ENCODE measurements at places on chromosomes 2 and 18.

DNA sequence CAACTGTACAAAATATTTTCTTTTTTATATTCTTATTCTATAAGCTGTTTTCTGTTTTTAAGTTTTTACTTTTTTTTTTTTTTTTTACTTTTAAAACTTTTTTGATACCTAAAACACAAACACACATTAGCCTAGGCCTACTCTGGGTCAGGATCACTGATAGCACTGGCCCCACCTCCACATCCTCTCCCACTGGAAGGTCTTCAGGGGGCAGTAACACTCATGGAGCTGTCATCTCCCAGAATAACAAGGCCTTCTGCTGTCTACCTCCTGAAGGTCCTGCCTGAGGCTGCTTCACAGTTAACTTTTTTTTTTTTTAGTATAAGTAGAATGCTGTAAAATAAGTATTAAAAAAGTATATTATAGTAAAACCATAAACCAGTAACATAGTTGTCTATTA, 415.1 kb downstream of the PTPRM start:
- no peak for DNase-seq

GRCh38 chr2:145807968-145808367, 1288.0 kb upstream of the ZEB2 start:
- no peak for DNase-seq

DNA sequence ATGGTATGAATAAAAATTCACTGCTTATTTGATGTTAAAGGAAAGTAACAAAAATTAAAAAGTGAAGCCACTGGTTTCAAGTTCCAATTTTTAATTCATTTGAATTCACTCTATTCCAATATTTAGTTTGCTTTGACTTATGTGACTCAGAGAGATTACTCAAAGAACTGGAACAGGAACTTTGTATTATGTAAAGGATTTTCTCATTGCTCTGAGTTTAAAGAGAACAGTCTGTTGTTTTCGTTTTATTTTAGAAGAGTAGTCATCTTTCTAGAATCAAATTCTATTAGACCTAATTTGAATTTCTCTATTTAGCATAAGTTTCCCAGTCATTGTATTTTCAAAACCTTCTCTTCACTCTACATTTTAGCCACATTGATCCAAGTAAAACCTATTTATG, 300.1 kb upstream of the SLC8A1 start:
- DNase-seq, result no peak

DNA sequence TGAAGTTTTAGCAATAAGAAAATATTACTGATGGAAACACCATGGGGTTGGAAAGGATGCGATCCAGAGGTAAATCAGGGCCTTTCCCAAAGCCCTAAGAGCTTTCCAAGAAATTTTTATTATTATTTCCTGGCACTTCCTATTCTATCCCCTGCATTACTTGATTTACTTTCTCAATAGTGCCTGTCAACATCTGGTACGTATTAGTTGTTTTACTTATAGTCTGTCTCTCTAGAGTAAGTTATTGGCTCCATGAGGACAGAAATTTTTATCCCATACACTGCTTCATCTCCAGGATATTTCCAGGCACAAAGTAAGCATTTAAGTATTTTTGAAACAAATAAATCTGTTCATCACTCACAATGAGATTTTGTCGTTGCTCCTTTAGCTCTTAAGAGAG, 18.1 kb downstream of the PPP4R1 start:
- DNase-seq, result no peak

GRCh38 chr2:101230541-101231001, 22.1 kb upstream of the CNOT11 start:
- DNase-seq, result no peak

DNA sequence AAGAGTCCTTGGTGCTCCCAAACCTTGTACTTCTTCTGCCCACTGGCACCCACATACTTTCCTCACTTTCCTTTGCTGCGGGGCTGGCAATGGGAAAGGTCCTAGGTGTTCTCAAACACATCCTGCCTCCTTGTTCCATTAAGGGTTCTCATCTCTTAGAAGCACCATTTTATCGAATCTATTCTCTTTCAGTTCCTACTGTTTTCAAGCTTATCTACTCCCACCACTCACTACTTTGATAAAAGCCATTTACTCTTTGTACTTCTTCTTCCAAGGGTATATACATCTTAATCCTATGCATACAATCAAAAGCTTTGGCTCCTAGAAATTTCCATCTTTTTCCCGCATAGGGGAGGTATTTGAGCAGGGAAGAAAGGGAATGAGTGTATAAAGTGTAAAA, 77.1 kb upstream of the LRRTM1 start:
- DNase-seq, result no peak

DNA sequence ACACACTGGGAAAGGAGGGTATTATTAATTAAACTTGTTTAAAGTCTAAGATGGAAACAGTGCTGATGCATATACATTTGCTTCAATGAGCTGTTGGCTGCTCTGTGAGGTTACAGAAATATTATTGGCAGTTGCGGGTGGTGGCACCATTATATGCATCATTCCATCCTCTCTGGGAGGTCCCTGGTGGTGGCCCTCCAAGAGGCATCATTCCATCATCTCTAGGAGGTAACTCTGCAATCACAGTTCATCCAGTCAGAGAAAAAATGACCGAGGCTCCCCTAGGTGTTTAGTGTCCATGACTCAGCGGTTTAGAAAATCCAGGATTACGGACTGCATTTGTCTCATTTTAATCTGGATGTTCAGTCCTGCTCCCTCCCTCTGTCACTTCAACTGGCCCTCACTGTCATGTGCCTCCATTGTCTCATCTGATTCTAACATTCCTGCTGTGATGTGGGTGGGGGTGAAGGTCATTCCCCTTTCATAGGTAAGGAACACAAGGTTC, 15.4 kb downstream of the AFF3 start:
- DNase-seq, result no peak

GRCh38 chr2:215845839-215846586, 167.3 kb downstream of the MREG start:
- DNase-seq, result no peak

DNA sequence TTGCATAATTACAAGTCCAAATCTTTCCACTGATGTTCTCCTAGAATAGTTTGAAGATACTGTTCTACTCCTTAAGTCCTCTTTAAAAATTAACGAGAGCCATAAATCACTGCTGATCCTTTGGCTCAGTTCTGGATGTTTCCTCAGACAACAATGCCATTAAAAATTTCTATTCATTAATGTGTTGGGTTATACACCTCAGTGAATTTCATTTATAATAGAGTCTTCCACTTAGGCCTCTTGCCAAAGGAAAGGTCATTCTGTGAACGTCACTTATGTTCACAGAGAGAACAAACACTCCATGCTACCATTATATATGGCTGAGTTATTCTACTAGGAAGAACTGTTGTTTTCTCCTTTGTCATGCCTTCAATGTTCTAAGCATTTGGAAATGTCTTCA, 1472.3 kb upstream of the CELF4 start:
- DNase-seq, result no peak

DNA sequence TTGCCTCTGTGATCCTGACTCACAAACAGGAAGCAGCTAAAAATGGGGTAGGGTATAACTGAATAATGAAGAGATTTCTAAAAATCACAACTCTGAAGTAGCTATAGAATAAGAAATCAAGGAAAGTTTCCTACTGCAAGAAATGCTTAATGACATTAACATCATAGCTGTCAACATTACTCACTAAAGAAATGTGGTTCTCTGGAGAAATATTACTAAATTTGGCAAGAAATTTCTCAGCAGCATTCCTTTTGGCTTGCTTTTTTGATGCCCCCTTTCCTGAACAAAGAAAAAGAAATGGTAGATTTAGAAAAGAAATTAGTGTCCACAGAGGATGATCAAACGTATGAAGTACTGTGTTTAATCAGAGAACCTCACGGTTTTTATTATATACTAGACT, 9.5 kb downstream of the PRKRA start:
- no peak for DNase-seq

- DNase-seq, result no peak
These were observed 23.7 kb downstream of the PIEZO2 start for GRCh38 chr18:11125492-11126315.

DNA sequence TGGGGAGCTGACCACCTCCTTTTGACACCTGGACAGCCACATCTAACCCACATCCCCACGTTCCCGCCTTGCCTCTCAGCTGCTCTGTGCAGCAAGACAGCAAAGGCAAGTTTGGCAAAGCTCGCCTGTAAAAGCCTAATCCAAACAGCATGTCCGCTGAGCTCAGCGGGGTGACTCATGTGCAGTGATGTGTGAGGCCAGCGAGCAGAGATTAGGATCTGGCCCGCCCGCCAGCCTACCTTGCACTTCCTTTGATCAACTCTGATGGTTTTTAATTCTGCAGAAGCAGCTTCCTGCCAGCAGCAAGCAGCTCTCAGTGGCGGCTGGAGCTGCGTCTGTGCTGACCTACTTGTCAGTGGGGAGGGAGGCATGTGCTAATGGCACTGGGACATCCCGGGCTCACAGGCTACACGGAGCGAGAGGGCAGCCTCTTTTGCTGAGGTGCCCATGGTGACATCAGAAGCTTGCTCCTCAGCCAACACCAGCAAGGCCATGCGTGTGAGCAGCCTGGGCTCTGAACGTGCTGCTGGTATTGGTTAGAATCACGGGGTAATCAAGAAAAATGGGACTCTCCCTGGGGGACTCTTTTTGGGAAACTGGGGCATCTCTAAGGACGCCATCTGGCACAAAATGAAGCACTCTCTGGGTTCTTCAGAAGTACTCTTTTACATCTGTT, 36.0 kb upstream of the EML4 start:
- DNase-seq, result peak; percentile 90

GRCh38 chr2:231321556-231322334, 73.8 kb upstream of the B3GNT7 start:
- no peak for DNase-seq

- no peak for DNase-seq
These were observed 2026.1 kb upstream of the CELF4 start for GRCh38 chr18:39591649-39592048.

- DNase-seq, result no peak
These were observed 176.6 kb downstream of the HDAC4 start for GRCh38 chr2:239224199-239224570.

- no peak for DNase-seq
These were observed 106.3 kb upstream of the TCF4 start for GRCh38 chr18:55694291-55694690.

GRCh38 chr2:101153787-101154186, 2.6 kb upstream of the TBC1D8 start:
- DNase-seq, result no peak

- DNase-seq, result no peak
These were observed 7.1 kb downstream of the KCNE4 start for GRCh38 chr2:223058952-223059716.

DNA sequence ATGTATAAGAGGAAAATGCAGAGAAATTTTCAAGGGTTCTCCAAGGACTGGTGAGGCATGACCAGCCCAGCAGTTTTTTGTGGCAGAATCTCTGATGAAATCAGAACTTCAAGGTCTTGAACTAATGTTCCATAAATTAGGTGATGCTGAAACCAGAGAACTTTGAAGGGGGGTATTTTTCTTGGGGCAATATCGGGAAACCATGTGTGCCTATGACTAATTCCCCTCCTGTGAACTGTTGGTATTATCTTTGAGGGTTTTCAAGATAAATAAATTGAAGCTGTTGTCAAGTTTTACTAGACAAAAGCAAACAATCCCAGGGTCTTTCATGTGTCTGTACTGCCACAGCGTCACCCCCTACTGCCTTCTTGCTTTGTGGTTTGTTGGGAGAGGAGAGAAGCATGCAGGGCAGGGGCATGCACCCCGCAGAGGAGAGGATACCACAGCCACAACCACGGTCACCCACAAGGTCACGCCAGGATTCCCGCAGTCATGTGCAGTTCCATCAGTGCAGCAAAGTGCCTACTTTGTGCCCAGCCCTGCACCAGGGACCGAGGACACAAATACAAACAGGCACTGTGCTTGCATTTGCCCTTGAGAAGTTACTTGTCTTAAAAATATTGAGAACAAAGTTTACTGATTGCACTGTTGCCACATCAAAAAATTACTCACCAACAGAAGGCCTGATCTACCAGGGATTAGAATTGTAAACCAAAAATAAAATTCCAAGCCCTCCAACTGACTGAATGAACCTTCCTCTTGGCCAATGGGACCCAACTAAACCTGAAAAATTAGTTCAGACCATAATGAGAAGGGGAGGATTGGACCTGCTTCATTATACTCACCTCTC, 413.3 kb upstream of the TRIB2 start:
- no peak for DNase-seq

DNA sequence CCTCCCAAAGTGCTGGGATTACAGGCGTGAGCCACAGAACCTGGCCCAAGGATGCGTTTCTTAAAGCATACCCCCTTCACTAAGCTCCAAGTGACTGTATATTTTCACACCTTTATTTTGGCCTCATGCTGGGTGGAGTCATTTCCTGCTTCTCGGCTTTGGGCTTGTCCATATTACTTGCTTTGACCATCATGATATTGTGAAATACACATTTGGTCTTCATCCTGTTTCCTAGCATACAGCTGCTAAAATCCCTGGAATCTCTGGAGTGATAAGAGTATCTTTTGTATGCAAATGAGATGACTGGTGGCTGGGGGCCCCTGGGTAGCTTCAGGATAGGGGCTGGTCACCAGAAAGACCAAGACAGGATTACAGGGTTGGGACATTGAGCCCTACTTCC, 17.6 kb upstream of the COLEC12 start:
- DNase-seq, result no peak

- no peak for DNase-seq
These were observed 589.2 kb upstream of the SALL3 start for GRCh38 chr18:78390348-78390951.

- DNase-seq, result no peak
These were observed 29.7 kb upstream of the PSME4 start for GRCh38 chr2:54000524-54000923.

DNA sequence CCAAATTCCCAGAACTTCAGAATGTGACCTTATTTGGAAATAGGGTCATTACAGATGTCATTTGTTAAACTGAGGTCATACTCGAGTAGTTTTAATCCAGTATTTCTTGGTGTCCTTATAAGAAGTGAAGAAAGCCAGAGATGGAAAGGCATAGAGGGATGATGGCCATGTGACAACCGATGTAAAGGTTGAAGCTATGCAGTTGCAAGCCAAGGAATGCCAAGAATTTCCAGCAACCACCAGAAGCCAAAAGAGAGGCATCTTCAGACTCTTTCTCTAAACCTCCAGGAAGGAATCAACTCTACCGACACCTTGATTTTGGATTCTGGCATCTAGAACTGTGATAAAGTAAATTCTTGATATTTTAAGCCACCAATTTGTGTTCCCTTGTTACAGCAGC, 242.2 kb downstream of the CDH20 start:
- no peak for DNase-seq

DNA sequence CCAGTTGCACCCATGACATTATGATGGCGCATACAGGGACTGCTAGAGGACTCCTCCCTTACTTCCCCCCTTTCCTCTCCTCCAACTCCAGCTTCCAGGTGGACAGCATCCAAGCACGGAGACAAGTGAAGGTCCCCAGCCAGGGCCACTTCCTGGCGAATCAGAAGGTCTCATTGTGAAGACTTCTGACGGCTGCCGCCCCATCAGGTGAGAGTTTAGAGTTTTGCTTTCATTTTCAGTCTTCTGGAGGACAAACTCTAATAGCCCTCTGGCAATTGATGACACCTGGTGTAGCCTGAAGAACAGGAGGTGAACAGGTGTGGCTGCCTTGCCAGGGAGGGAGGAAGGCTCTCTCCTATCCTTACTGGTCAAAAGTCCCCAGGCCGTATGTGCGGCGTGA, 77.3 kb upstream of the KCNH7 start:
- DNase-seq, result no peak

DNA sequence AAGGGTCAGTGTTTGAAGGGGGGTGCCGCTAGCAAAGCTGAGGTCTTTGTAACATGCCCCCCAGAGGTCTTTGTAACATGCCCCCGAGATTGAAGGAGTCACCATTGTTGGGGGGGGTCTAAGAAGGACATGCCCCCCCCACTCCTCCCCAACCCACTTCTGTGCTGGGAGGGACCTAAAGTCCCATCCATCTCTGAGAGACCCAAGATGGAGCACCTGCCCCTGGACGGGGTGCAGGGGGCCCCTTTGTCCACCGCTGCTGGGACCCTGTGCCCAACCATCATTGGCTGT, 5.9 kb upstream of the ASIC4 start:
- no peak for DNase-seq
